Uterus (tissue), 4 donors: ENCODE measurements at places on chromosomes 3 and 15. TPM values are rescaled to one million over a fixed set of nuclear protein-coding genes. Genes with fewer than 3 reads are reported as not detected.

Gene GASK1A
- 65.8 TPM for total RNA-seq

Gene EPHA6
- 0.29 TPM for total RNA-seq

Gene GP5
- not detected for total RNA-seq

Gene PROS1
- 14.6 TPM for total RNA-seq

DNA sequence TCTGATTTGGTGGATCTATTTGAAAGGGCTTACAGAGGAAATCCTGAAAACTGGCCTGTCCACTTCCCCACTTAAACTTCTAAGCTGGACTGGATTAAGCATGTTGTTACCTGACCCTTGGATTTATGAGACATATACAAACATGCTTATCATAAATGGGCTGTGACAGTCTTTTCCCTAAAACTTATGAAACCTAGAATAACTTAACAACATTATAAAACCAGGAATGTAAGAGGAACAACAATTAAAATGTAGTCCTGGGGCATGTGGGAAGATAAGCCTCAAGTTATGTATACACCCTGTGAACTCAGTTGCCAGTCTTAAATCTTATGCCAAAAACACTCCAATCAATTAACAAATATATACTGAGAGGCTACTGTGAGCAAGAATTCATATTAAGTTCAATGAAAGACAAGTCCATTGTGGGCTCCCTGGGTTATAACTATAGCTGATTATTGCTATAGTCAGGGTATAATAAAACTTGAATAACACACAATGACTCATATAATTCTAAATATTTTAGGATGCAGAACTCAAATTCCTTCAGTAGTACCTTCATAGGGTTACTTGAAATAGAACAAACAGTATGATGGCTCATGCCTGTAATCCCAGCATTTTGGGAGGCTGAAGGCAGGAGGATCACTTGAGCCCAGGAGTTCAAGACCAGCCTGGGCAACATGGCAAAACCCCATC, 87.2 kb upstream of the PPIB start:
- DNase-seq: no peak

DNA sequence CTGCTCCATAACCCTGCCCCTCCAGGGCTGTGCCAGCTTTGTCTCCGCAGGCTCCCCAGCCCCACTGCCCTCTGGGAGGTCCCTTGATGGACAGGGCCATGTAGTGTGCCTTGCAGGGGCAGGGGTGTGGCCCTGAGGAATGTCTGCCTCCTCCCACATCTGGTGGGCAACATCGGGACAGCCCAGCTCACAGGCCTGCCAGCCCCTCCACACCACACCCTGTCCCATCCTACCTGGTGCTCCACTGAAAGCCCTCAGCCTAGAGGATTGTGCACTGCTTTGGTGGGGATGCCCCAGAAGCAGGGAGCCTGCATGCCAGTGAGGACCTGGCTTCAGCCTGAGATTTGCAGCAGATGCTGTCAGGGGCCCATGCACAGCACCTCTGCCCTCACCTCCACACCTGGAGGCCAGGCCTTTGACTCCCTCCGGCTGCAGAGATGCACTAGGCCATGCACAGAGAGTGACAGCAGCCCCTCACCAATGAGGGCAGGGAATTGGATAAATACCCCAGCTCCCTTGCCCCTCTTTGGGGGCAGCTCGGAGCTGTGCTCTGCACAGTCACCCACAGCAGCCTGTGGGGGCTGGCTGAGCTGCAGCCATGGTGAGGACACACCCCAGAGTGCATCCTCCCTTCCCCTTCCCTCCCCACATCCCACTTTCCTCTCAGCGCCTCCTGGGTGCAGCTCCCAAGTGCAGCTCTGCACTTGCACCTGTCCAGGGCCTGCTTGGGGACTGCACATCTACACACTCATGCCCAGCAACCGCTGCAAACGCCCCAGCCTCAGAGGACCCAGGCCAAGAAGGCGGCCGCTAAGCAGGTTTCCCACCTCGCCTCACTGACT, 2.7 kb downstream of the C3orf22 start:
- peak; percentile 8 for DNase-seq
